ENCODE measurements at places on chromosomes 7 and 10. TPM values are rescaled to one million over a fixed set of nuclear protein-coding genes. Genes with fewer than 3 reads are reported as not detected.

IFIT3 gene
- total RNA-seq, result 10.3 TPM

DNA sequence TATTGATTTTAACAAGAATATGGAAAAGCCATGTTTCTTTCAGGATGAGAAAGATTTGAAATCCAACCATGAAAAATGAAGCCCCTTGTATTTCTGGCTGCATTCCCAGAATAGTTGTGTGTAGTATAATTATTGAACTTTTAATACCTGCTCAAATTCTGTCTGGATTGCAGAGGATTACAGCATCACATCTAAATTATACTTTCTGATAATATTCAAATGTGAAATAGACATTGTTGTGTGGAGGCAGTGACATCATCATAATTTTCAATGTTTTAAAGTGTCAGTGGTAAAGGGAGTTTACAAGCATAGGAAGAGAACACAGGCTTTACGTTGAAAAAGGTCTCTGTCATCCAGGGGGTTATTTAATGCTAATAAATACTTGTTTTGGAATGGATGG is 93.4 kb downstream of the POLL start:
- DNase-seq, result no peak

ANKRD30A gene
- total RNA-seq, result not detected

DNA sequence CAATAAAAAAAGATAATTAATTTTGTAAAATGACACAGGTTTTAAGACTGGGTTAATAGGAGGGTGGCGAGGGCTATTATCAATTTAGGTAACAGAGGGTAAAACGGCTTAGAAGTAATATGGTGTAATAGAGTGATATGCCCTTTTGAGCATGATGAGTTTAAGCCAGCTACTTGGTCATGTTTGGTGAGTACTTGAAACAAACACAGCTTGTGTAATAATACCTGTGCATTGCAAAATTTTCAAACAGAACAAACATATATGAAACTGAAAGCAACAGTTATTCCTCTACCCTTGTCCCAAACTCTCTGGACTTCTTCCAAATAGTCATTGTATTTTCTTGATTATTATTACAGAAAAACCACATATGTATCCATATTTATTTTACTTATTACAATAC is 241.7 kb downstream of the MAGI2 start:
- DNase-seq, result no peak

DNA sequence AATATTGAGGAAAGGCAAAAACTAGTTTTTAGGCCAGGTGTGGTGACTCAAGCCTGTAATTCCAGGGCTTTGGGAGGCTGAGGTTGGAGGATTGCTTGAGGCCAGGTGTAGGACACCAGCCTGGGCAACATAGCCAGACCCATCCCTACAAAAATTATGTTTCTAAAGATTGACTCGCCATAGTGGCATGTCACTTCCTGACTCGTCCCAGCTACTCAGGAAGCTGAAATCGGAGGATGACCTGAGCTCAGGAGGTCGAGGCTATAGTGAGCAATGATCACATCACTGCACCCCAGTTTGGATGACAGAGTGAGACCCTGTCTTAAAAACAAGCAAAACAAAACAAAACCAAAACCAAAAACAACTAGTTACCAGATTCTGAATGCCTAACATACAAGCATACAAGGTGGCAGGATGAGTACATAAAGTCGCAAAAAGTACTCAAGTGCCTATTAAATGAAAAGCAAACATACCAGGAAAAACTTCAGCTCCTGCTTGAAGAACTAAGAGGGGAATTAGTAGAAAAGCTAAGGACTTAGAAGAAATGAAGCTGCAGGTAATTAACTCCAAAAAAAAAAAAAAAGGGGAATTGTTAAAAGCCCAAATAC is 14.1 kb downstream of the ZNF398 start:
- DNase-seq, result no peak
